ENCODE measurements at places on chromosomes 6 and 20.

- H3K4me1 ChIP-seq: no peaks in the 10 kb centered on the region
- peak; percentile 11 for DNase-seq
- no peak overlapping the region for H3K27ac ChIP-seq
- H3K27me3 ChIP-seq: no peaks in the 10 kb centered on the region
- no peaks in the 10 kb centered on the region for H3K36me3 ChIP-seq
- no peak overlapping the region for H3K4me3 ChIP-seq
These were observed 230.4 kb downstream of the BCKDHB start for GRCh38 chr6:80336911-80337310.

DNA sequence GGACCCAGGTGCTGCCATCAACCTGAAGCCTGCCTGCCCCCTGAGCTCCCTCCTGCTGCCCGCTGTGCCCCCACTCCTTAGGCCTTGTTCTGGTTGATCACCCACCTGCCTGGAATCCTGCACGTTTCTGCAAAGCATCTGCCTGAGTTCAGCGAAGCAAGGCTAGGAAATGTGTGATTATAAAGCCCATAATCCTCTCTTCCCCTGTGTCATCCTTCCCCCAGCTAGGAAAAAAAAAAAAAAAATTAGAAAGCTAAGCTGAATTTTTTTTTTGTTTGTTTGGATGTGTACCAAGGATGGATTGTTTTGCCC lies 93.2 kb downstream of the FOXA2 start:
- no peak overlapping the region for H3K4me3 ChIP-seq
- peaks cover 11% of the 10 kb centered on the region for H3K4me1 ChIP-seq
- no peak overlapping the region for H3K27ac ChIP-seq
- no peaks in the 10 kb centered on the region for H3K27me3 ChIP-seq
- no peak for DNase-seq

- H3K27ac ChIP-seq: peak overlapping the region; percentile 12
- no peak overlapping the region for H3K4me3 ChIP-seq
- no peaks in the 10 kb centered on the region for H3K27me3 ChIP-seq
- H3K36me3 ChIP-seq: peaks cover 12% of the 10 kb centered on the region
- DNase-seq: no peak
- peaks cover 13% of the 10 kb centered on the region for H3K4me1 ChIP-seq
These were observed 7.2 kb upstream of the SDCBP2 start for GRCh38 chr20:1335961-1336698.

- 0 out of 2 replicates have a peak, but pooled peaks cover 1% of the 10 kb centered on the region for H3K4me1 ChIP-seq
- no peak overlapping the region for H3K4me3 ChIP-seq
- H3K27me3 ChIP-seq: no peaks in the 10 kb centered on the region
- peak; percentile 9 for DNase-seq
These were observed 96.0 kb downstream of the LCA5 start for GRCh38 chr6:79441192-79441591.

DNA sequence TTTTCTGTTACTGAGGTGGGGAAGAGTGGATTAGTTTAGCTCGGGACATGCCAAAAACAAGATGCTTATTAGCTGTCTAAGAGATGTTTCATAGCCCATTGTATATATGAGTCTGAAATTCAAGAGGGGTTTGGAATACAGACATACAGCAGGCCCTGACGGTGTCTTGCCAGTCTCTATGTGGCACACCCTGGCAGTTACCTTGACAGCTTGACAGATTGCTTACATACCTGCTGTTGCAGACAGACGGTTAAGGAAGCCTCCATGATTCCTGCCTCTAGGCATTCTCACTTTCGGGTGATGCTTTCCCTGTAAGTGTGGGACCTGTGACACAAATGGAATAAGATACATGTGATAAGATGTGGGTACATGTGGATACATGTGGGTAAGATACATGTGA lies 95.0 kb downstream of the QRSL1 start:
- no peaks in the 10 kb centered on the region for H3K27me3 ChIP-seq
- peak overlapping the region; percentile 5 for H3K27ac ChIP-seq
- no peak overlapping the region for H3K4me3 ChIP-seq
- no peak for DNase-seq
- H3K36me3 ChIP-seq: no peaks in the 10 kb centered on the region
- peaks cover 15% of the 10 kb centered on the region for H3K4me1 ChIP-seq

DNA sequence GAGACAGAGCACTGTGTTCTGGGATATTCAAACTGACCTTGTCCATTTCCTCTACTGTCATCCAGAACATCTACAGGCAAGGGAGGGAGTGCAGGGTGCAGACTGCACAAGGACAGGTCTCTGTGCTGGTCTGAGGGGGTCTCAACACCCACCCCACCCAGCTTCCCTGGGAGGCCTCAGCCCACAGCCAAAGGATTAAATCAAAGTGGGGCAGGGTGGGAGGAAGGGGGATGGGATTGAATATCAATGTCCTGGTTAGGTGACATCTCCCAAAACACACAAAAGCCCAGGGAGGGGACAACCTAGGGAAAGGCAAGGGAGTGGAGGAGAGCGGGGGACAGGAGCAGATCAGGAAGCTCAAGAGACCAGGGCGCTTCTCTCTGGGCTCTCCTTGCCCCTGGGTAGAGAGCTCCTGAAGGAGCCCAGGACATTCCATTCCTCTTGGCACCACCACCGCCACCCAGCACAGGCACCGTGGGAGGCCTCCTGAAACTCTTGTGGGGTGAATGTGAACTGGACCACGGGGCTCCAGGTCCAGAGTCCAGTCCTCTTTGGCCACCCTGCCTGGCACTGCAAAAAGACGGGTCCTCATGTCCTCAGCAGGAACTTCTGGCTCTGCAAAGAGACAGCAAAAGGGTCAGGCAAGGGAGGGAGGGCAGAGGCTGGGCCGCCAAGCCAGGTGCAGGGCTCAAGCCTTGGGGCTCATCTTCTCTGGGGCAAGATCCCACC lies 73.9 kb downstream of the JPH2 start:
- no peak overlapping the region for H3K27ac ChIP-seq
- H3K4me3 ChIP-seq: no peak overlapping the region
- no peaks in the 10 kb centered on the region for H3K36me3 ChIP-seq
- no peaks in the 10 kb centered on the region for H3K27me3 ChIP-seq
- H3K4me1 ChIP-seq: peaks cover 11% of the 10 kb centered on the region

- no peaks in the 10 kb centered on the region for H3K4me1 ChIP-seq
- no peaks in the 10 kb centered on the region for H3K36me3 ChIP-seq
- no peak for DNase-seq
- no peaks in the 10 kb centered on the region for H3K27me3 ChIP-seq
- no peak overlapping the region for H3K4me3 ChIP-seq
- H3K27ac ChIP-seq: no peak overlapping the region
These were observed 111.7 kb upstream of the SLC22A23 start for GRCh38 chr6:3568396-3569082.

GRCh38 chr20:39876976-39877635 lies 811.9 kb downstream of the MAFB start:
- H3K4me3 ChIP-seq: no peak overlapping the region
- no peaks in the 10 kb centered on the region for H3K27me3 ChIP-seq
- no peak overlapping the region for H3K27ac ChIP-seq
- DNase-seq: no peak
- H3K36me3 ChIP-seq: no peaks in the 10 kb centered on the region
- H3K4me1 ChIP-seq: no peaks in the 10 kb centered on the region

DNA sequence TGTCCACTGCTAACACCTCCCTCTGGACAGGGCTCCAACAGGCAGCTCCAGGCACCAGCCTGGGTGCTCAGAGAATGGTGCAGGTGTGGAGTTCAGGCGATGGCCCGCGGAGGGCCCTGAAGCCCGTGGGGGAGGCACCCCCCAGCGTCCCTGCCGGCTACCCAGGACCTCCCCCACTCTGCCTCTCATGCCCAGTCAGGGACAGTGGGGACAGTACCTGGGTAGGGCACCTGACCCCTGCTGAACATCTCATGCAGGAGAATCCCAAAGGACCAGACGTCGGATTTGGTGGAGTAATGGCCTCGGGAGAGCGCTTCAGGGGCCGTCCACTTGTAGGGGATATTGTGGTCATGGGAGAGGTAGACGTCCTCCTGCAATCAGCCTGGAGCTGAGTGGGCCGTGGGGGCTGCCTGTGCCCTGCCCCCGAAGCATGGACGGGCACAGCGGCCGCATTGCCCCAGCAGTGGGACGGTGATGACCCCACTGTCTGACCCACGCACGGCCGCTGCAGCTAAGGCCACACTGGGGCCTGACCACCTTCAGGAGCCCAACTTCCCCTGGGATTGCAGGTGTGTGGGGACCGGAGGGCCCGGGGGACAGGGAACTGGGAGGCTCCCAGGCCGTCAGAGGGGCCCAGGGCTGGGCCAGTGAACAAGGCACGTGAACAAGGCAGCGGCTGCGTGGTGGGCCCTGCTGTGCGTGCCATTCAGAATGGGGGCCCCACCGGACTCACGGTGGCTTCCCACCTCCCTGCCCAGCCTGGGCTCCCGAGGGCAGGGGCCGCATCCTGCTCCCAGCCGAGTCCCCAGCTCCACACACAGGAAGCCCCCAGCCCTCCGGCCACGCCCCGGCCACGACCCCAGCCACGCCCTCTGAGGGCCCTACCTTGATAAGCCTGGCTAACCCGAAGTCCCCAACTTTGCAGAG lies 7.1 kb downstream of the PTK6 start:
- no peak overlapping the region for H3K27ac ChIP-seq
- H3K27me3 ChIP-seq: no peaks in the 10 kb centered on the region

GRCh38 chr6:37106982-37107491 lies 62.9 kb upstream of the PIM1 start:
- H3K27ac ChIP-seq: no peak overlapping the region
- H3K36me3 ChIP-seq: no peaks in the 10 kb centered on the region
- H3K4me1 ChIP-seq: peaks cover 38% of the 10 kb centered on the region
- no peak for DNase-seq
- H3K27me3 ChIP-seq: no peaks in the 10 kb centered on the region

GRCh38 chr6:12012038-12012557 lies at the start of gene HIVEP1:
Gene HIVEP1 (plus strand): TSS chr6:12012312. CDS start chr6:12015629, 3,317 bp downstream.
- peaks cover 5% of the 10 kb centered on the region for H3K36me3 ChIP-seq
- no peaks in the 10 kb centered on the region for H3K27me3 ChIP-seq
- H3K27ac ChIP-seq: peak within 1 kb of the TSS; percentile 86
- no peak for DNase-seq
- peaks cover 37% of the 10 kb centered on the region for H3K4me1 ChIP-seq
- H3K4me3 ChIP-seq: peak within 1 kb of the TSS; percentile 93

- no peaks in the 10 kb centered on the region for H3K36me3 ChIP-seq
- H3K27me3 ChIP-seq: no peaks in the 10 kb centered on the region
- H3K4me3 ChIP-seq: no peak overlapping the region
These were observed 71.7 kb upstream of the MAP3K4 start for GRCh38 chr6:160919723-160920440.

- peaks cover 14% of the 10 kb centered on the region for H3K4me1 ChIP-seq
- H3K4me3 ChIP-seq: no peak overlapping the region
- H3K27ac ChIP-seq: no peak overlapping the region
- no peaks in the 10 kb centered on the region for H3K36me3 ChIP-seq
- no peaks in the 10 kb centered on the region for H3K27me3 ChIP-seq
These were observed 9.8 kb downstream of the KIF3B start for GRCh38 chr20:32287231-32287638.

DNA sequence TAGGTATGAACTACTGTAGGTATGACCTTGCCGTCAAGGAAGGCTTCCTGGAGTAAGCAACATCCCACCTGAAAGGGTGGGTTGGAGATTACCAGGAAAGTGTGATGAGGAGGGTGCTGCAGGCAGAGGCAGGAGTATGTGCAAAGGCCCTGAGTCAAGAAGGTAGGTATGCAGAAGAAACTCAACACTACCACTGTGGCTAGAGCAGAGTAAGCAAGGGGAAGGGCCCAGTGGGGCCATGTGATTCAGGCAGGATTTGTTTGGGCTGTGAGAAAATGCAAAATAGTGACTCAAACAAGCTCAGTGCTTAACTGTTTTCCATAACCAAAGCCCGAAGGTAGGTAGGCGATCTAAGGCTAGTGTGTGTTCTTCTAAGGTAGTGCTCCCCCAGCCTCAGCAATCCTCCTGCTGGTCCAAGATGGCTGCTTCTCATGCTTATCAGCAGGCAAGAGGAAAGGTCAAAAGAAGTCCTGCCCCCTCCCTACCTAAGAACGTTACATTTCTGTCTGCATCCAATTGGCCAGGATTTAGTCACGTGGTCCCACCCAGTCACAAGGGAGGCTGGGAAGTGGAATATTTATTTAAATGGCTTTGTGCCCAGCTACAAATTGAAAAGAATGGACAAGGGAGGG lies 36.2 kb upstream of the HMGA1 start:
- H3K36me3 ChIP-seq: no peaks in the 10 kb centered on the region
- no peaks in the 10 kb centered on the region for H3K27me3 ChIP-seq
- H3K4me3 ChIP-seq: no peak overlapping the region
- H3K27ac ChIP-seq: no peak overlapping the region

GRCh38 chr6:24513602-24514001 lies 18.8 kb downstream of the ALDH5A1 start:
- H3K36me3 ChIP-seq: no peaks in the 10 kb centered on the region
- no peak for DNase-seq
- H3K27me3 ChIP-seq: no peaks in the 10 kb centered on the region
- no peaks in the 10 kb centered on the region for H3K4me1 ChIP-seq
- no peak overlapping the region for H3K27ac ChIP-seq
- H3K4me3 ChIP-seq: no peak overlapping the region

DNA sequence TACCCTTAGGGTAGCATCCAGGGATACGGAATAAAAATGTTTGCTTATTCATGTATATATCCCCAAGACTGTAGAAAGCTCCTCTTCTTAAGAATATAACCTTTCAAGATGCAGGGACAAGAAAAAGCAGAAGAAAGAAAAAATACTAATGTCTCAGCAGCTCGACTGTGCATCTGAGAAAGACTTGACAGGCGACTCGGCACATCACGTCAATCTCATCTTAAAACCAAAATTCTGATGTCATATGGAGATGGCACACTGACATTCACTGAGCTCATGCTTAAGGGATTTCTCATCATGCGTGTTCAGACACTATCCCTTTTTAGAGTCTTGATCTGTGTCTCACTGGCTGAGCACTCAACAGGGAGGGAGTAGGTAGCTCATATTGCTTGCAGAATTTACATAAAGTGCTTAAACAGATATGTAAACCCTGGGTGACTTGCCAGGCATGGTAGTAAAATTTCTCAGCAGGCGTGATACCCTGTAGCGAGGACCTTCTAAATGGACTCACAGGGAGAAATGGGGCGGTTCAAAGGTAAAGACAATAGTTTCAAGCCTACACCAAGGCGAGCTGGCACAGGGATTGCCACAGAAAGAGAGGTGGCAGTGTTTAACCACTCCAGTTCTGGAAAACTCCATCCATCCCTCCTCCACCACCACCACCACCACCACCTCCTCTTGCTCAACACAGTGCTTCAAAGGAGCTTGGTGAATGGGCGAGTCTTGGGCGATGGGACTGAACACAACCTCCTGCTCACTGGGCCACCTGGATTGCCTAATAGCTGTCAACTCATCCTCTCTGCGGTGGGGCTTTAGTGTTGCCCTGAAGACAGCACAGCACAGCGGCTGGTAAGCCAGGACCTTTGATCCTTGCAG lies 330.5 kb downstream of the TFAP2A start:
- H3K4me3 ChIP-seq: no peak overlapping the region
- H3K4me1 ChIP-seq: no peaks in the 10 kb centered on the region
- peak; percentile 37 for DNase-seq
- H3K36me3 ChIP-seq: no peaks in the 10 kb centered on the region
